ENCODE measurements at places on chromosomes 7 and 10.

DNA sequence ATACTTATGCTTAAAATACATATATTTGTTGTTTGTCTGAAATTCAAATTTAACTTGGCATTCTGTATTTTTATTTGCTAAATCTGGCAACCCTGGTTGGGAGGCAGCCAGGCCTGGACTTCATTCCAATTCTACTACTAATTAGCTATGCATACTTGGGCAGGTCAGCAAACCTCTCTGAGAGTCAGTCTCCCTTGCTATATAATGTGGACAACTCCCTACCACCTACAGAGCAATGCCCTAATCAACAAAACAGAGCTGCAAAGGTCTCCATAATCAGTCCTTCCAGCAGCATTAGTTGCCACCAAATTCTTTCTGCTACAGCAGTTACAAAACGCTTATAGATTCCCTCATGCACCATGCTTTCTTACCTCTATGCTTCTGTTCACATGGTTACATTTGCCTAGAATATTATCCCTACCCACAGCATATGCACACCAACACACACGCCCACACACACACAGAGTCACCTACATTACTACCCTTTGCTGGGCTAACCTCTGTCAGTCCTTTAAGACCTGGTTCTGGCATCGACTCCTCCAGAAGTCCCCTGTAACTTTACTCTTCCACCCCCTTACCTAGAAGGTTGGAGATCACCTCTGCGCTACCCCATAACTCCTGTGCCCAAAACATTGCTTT lies 188.7 kb downstream of the FGFR2 start:
- no peak for DNase-seq

DNA sequence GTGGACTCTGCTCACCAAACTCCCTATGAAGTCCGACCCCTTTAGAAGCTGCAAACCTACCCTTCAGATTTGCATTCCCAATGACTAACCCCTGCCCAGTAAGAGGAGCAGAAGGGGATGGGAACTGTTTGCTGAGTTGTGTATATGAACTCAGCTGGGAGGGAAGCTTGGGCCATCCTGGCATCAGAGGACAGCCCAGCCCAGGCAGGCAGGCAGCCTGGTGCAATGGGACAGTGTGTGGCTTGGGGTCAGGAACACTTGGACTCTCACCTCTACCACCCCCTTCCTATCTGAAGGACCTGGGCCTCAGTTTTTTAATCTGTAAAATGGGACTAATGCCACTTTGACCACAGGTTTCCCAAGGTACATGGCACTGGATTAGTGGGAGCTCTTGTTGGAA lies 147.4 kb upstream of the GPR26 start:
- no peak for DNase-seq

- DNase-seq: no peak
Observed at GRCh38 chr7:44889086-44889781, 3.9 kb upstream of the PURB start.

DNA sequence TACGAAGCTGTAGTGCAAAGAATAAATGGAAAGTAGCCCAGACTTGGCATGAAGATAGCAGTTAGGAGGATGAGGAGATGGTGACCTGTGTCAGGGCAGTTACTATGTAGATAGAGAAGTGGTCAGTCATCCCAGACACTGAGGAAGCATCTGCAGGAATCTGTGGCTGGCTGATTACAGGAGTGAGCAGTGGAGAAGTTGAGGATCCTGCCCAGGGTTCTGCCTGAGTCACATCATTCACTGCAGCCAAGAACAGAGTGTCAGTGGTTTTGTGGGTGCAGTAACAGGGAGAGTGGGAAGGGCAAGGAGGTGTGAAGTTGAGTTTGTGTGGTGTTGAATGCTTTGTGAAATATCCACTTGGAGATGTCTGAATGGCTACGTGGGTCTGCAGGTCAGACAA lies 676.4 kb upstream of the NRP1 start:
- DNase-seq: no peak

DNA sequence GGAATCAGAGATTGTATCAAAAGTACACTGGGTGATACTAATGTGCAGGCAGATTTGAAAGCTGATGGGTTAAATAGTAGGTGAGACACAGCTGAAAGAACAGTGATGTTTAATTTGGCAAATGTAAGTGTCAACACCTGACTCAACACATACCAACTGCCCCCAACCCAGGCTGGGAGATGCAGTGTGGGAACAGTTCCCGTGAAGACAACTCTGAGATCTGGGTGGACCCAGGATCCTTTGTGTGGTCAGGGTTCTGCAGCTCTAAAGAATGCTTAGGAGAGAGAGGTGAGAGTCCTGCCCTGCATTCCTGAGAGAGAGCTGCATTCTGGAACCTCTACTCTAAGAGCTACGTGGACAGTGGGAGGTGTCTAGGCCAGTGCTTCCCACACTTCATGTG lies 479.7 kb downstream of the RPS24 start:
- no peak for DNase-seq

- DNase-seq: no peak
Observed at GRCh38 chr7:94414481-94414880, 19.8 kb downstream of the COL1A2 start.

DNA sequence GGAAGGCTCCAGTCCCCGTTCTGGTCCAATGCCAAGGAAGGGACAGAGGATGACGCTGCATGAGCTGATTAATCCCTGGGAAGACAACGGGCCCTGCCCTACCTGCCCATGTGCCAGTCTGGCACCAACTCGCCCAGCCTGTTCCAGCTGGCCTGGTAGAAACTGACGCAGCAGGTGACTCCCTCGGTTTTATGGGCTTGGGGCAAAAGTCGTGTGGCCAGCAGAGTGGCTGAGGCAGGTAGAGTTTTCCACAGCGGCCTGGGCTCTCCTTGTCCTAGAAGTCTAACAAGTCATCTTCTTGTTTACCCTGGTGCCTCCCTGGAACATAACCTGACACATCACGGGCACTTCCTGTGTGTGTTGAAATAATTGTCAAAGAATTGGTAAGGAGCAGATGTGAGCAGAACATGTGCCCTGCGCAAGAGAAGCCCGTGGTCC lies 20.4 kb upstream of the LMTK2 start:
- DNase-seq: no peak
